ENCODE measurements at places on chromosomes 2 and 18.
A peak's percentile ranks its signal among the peaks of the same experiment; 100 is the strongest.

DNA sequence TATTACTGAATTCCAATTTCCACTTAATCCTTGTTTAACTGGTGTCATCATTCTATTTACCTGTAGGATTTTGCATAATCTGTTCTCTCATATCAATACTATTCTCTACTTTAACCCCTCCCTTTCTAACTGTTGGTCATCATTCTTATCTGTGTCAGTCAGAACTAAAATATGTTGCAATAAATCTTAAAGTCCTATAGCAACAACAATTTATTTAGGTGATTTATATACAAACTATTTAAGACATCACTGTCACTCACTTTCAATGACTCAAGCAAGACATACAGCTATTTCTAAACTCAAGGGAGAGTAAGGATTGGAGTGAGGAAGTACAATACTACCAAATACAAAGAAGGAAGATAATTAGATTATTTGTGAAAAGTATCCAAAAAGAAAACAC lies 740.4 kb downstream of the DSC3 start:
- no peak for DNase-seq

DNA sequence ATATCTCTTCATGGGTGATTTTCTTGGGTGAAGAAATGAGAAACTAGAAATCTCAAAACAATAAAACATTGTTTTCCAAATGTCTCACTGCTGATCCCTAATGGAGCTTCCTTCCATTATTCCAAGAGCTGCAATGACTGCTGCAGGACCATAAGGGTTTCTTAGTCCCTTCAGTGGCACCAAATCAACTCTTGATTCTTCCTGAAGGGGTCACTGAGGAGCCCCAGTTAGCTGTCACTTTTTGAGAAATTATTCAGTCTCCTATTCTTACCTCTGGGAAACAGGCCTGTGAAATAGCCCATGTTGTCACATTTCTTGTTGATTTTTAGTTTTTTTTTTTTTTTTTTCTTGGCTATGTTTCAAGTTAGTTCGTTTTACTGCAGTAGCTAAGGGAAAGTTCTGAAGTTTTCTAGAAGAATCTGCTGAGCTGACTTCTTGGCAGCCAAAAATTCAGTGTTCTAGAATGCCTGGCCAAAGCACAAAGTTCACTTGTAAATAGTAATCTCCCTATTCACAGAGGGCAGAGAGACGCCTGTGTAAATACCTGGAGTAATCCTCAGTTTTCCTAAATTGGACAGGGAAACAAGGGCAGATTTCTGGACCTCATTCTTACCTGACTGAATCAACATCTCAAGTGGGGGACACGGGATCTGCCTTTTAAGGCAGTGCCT lies 480.0 kb downstream of the RIT2 start:
- no peak for DNase-seq

GRCh38 chr2:59217360-59217759 lies 976.2 kb upstream of the FANCL start:
- peak; percentile 48 for DNase-seq

GRCh38 chr2:161119483-161119882 lies 40.7 kb upstream of the TANK start:
- no peak for DNase-seq

GRCh38 chr2:224122542-224122941 lies 83.5 kb upstream of the SERPINE2 start:
- no peak for DNase-seq

- DNase-seq: no peak
Measured at GRCh38 chr18:30510882-30511281, 531.7 kb downstream of the DSC3 start.

DNA sequence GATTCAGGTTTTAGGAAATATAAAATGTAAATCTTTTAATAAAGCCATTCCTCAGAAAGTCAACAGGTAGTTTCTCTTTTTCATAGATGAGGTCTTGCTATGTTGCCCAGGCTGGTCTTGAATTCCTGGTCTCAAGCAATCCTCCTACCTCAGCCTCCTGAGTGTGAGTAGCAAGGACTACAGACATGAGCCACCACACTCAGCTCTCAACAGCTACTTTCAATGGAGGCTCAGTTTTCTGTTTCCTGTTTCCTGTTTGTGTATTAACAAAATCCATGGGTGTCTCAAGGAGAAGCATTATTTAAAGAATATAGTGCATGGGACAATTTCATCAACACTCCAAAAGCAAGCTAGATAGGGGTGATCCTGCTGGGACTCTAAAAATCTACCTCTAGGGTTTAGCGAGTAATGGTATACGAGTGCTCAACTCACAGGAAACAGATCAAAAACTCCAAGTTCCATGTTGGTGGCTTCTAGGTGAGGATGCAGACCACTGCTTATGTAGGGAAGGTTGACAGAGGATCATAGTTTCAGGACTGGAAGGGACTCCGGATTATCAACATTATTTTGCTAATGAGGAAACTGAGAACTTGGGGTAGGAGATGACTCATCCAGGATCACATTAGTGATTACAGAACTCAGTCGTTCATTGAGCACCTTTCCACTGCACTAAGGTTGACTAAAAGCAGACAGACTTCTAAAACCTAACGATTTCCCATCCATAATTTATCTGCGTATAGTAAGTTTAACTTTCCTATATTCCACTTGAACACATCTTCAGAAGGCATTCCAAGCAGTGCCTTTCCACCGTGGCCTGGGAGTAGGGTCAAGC lies 61.7 kb upstream of the WIPF1 start:
- DNase-seq: no peak

- DNase-seq: no peak
Measured at GRCh38 chr2:191105082-191105481, 45.7 kb downstream of the STAT4 start.

DNA sequence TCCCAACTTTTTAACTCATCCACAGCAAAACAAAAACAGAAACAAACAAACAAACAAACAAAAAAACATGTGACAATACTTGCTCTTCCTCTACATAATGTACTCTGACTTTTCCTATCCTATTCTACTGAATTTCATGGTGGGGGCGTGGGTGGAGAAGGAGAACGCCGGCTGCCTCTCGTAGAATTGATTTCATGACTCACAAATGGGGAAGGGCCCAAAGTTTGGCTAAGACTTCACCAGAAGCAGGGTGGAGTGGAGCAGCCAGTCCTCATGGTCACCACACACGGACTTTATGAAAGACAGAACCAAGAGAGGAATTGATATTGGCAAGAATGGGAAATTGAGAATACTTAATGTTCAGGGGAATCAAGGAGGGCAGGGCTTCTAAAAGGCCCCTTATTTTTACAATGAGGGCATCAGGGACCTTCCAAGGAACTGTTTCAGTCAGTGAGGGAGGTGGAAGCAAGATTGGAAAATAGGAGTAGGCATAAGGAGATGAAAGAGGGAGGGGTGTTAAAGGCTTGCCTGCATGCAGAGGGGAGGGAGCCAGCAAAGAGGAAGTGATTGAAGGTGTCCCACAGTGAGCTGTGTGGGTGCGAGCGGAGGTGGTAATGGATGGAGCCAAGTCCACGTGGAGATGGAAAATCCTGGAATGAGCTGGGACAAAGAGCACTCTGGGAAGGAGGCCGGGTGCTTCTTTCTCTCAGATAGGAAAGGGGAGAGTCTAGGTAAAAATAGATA lies 27.9 kb downstream of the MARCHF4 start:
- no peak for DNase-seq

DNA sequence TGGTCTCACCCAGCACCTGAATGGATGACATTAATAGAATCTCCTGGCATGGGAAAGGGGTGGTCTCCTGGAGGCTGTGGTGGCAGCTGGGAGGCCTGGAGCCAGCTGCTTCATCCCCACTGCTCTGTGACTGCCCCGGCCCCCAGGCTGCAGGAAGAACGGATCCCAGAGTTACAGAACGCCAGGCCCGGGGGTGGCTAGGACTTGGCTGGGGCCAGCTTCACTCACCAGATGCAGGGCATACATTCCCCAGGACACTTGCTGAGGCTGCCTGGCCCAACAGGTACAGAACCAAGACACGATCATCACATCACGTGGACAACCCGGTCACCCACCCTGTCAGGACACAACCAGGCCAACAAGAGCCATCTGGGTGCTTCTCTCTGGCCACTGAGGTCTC lies 178.6 kb upstream of the SALL3 start:
- no peak for DNase-seq

DNA sequence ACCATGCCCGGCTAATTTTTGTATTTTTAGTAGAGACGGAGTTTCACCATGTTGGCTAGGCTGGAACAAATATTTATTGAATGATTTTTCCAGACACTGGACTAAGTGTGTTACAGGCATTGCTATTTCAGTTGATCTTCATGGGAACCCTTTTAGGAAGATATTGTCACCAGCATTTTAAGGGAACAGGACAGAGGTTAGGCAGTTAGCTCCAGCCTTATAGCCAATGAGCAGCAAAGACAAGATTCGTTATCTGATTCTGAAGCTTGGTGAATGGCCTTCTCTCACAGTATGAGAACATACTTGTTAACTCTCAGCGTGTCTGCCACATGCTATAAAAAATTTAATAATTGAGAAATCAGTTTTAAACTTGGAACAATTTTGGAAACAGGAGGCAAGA lies 73.4 kb downstream of the SOCS6 start:
- DNase-seq: no peak

- DNase-seq: no peak
Measured at GRCh38 chr18:34746614-34747013, 36.5 kb downstream of the DTNA start.

GRCh38 chr2:72712977-72713376 lies 112.9 kb downstream of the EXOC6B start:
- DNase-seq: no peak

DNA sequence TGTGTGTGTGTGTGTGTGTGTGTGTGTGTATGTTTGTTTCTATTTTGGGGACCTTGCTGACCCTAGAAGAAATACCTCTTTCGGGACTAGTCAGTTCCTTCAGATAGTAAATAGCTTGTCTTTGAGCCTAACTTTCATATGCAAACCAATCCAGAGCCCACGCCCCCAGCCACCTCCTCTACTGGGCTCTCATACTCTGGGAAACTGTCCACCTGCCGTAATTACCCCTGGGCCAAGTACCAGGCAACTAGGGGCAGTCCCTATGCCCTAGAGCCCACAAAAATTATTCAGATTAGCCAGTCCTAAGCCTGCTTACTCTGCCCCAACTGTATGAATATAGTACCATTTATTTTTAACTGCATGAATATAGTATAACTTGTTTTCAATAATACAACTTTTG lies 970.4 kb downstream of the EPHA4 start:
- no peak for DNase-seq

DNA sequence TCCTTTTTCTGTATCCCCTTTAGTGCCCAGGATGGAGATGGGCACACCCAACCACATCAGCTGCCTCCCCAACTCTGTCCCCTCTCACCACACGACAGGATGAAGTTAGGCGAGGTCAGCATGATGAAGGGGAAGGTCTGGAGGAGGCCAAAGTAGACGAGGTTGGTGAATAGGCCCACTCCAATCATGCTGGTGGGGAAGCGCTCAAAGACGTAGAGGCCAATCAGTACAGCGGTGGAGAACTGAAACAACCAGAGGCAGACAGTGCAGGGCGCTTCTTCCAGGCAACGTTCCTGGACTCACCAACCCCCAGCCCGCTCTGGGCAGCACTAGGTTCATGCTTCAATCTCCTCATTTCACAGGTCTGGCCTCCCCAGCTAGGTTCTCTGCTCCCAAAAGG lies 2.9 kb downstream of the TEX261 start:
- no peak for DNase-seq

Data from NCI-H187 treated with DMSO at 0.1 percent for 48 hours (cell line).